Occipital lobe (tissue), 3 donors: ENCODE measurements at places on chromosomes 5 and 9.

GRCh38 chr9:127308652-127309434 is 44.3 kb downstream of the GARNL3 start:
- no peak for DNase-seq

GRCh38 chr9:133540698-133541025 is 6.2 kb downstream of the ADAMTSL2 start:
- no peak for DNase-seq

DNA sequence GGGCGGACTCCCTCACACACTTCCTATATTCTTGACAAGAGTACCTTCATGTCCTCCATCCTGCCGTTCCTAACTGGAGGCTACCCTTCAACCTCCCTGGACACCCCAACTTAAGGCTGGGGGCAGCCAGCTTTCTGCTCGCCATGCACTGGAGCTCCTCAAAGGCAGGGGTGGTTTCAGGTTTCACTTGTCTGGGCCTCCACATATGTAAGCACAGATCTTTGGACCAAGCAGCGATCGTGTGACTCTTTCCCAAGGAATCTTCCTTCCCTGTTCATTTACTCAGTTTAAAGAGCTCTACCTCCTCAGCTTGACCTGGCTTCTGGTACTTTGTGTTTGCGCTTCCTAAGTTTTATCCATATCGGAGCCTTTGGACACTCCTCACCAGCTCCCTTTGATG is 34.2 kb upstream of the TRPC7 start:
- no peak for DNase-seq

DNA sequence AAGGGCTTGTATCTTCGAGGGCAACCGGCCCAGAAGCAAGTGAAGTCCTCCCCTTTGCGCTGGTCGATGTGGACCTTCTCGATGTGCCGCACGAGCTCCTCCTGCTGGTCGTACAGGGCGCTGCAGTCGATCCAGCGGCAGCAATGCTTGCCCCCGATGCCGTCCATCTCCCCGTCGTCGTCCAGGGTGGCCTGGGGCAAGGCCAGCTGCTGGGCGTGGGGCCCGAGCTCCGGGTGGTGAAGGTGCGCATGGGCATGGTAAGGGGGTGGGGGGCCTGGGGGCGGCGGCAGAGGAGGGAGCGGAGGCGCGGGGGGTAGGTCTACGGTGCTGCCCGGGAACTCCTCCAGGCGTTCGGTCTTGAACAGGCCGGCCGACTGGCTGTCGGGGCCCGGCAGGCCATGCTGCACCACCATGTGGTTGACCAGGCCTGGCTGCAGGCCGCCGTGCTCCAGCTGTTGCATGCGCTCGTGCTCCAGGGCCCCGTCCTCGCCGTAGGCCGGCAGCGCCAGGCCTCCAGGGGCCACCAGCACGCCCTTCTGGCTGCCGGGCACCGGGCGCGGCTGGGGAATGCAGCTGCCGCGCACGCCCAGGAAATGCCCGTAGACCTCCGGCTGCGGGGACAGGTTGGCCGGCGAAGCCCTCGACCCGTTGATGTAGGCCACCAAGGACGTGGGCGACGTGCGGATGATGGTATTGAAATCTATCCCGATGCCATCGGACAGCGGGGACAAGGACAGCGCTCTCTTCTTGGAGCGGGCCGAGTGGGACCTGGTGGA is 181.8 kb downstream of the GLIS3 start:
- no peak for DNase-seq

- DNase-seq, result no peak
Measured at GRCh38 chr9:87256973-87257372, 240.7 kb upstream of the DAPK1 start.

- no peak for DNase-seq
Measured at GRCh38 chr9:87556821-87557220, 59.2 kb downstream of the DAPK1 start.

DNA sequence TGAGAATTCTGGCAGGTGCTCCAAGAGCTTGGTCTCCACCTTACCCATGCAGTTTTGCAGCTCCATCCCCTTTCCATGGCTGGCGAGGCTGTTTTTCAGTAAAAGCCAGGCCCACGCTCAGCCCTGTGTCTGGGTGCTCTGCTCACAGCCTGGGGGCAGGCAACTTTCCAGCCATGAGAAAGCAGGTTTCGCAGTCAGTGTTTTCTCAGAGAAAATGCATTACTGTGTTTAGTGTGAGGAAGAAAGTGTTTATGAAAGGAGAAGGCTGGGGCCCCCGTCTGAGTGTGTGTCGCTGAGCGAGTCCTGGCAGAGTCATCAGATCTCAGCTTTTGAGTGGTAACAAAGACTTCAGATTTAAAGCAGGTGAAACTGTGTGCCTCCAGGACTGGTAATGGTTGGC is 248.1 kb downstream of the IRX1 start:
- peak; percentile 5 for DNase-seq

- DNase-seq, result no peak
Measured at GRCh38 chr5:8633696-8634095, 764.7 kb downstream of the MTRR start.
